Uterus (tissue), 4 donors: ENCODE measurements at places on chromosomes 3 and 15. TPM values are rescaled to one million over a fixed set of nuclear protein-coding genes. Genes with fewer than 3 reads are reported as not detected.

DNA sequence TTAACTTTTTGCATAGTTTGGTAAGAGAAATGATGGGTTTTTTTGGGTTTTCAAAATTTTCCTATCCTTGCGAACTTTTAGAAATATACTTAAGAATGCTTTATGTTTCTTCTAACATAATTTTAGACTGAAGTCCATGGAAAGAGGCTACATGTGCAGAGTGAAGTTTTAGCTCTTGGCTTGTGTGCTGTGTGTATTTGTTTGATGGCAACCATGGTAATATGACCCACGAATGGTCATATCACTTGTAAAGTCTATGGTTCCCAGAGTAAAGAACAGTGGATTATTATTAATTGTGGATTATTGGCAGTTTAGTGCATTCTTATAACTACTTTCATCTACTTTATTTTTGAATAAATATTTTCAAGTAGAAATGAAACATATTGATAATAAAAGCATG lies 124.0 kb upstream of the GOLGA6L4 start:
- no peak overlapping the region for H3K27ac ChIP-seq
- no peaks in the 10 kb centered on the region for H3K27me3 ChIP-seq
- no peaks in the 10 kb centered on the region for H3K36me3 ChIP-seq
- no peaks in the 10 kb centered on the region for H3K4me1 ChIP-seq
- DNase-seq = no peak

GRCh38 chr3:172210355-172210754 lies 171.0 kb downstream of the FNDC3B start:
- no peaks in the 10 kb centered on the region for H3K27me3 ChIP-seq
- no peaks in the 10 kb centered on the region for H3K4me1 ChIP-seq
- no peak overlapping the region for H3K4me3 ChIP-seq
- H3K36me3 ChIP-seq = no peaks in the 10 kb centered on the region
- DNase-seq = no peak
- no peak overlapping the region for H3K27ac ChIP-seq

DNA sequence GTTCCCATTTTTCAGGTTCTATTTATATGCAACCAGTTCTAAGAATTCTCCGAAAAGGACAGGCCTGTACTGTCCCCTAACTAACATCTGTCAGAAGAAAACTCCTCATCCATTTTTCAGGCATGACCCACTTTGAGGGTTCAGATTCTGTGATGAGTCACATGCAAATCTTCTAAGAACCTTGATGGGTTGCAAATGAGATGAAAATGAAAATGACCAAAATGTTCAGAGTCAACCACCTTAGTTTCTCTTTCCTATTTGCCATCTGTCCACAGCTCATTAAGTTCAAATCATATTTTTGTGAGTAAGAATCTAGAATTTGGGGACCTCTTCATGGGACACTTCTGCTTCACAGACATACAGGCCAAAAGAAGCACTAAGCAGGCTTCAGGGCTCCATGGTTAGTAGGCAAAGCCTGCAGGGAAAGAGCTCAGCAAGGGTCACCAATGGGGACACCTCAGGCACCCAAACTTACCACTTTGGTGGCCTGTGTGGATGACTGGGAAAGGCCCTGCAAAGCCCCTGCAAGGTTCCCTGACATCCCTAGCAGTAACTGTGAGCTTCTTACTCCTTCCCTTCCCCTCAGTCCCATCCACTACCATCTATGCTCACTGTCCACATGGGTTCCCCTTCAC lies 122.0 kb downstream of the WDR76 start:
- no peak overlapping the region for H3K27ac ChIP-seq
- H3K36me3 ChIP-seq = no peaks in the 10 kb centered on the region
- no peaks in the 10 kb centered on the region for H3K4me1 ChIP-seq
- no peak overlapping the region for H3K4me3 ChIP-seq

GRCh38 chr3:134772011-134772410 lies 23.0 kb upstream of the EPHB1 start:
- no peak for DNase-seq
- H3K36me3 ChIP-seq = no peaks in the 10 kb centered on the region
- no peak overlapping the region for H3K4me3 ChIP-seq
- no peaks in the 10 kb centered on the region for H3K27me3 ChIP-seq
- H3K4me1 ChIP-seq = no peaks in the 10 kb centered on the region
- H3K27ac ChIP-seq = no peak overlapping the region

DNA sequence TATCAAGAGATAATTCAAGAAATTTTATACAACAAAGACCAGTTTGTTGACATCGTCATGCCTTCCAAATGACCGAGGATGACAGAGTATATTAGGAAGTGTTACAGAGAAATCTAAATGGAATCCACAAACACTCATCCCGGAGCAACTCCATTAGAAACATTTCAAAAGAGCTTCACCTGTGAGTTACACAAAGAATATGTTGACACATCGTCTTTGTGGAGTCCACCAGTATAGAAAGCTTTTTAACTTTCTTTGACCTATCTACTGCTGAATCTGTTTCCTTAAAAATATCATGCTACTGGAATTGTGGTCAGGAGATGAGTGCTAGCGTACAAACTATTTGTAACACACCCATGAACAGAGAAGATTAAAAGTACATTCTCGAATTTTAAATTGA lies 130.4 kb downstream of the SUCLG2 start:
- no peak for DNase-seq
- no peaks in the 10 kb centered on the region for H3K27me3 ChIP-seq
- H3K4me3 ChIP-seq = no peak overlapping the region
- H3K4me1 ChIP-seq = no peaks in the 10 kb centered on the region

DNA sequence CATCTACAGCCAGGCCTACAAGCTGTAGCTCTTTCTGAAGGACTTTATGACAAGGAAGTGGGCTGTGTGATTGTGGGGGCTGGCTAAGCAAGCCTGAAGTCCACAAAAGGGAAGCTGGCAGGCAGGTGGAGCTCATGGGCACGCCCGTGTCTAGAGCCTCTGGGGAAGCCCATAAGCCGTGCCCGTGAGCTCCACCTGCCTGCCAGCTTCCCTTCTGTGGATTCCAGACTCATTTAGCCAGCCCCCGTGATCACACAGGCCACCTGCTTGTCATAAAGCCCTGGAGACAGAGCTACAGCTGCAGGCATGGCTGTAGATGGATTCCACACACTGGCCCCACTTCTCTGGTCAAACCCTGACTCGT lies 15.2 kb downstream of the EFCC1 start:
- no peak overlapping the region for H3K4me3 ChIP-seq
- no peak for DNase-seq
- H3K27me3 ChIP-seq = no peaks in the 10 kb centered on the region
- no peaks in the 10 kb centered on the region for H3K36me3 ChIP-seq
- H3K4me1 ChIP-seq = no peaks in the 10 kb centered on the region

DNA sequence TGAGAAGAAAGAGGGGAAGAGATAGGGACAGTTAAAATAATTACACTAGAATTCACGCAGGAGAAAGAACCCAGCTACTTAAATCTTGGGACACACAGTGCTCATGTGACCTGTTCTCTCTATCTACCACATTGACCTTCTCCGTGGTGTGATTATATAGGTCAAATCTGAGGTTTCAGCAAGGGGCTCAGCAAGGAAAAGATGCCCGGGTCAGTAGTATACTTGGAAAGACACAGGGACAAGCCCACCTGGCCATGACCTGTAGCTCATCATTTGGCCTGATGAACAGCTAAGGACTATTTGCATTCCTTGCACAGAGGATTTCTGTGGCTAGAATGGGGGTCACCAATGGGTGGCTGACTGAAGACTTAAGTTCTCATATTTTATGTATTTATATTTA lies 71.9 kb downstream of the SSR3 start:
- DNase-seq = no peak
- H3K4me3 ChIP-seq = no peak overlapping the region
- no peaks in the 10 kb centered on the region for H3K4me1 ChIP-seq
- no peaks in the 10 kb centered on the region for H3K36me3 ChIP-seq
- no peaks in the 10 kb centered on the region for H3K27me3 ChIP-seq

The SEMA7A gene
- 16.9 TPM for total RNA-seq

The SPRED1 gene
- total RNA-seq = 23.8 TPM

The ISLR2 gene
- total RNA-seq = not detected
